Activated naive CD8-positive, alpha-beta T cell treated with anti-CD3 and anti-CD28 coated beads, Interleukin-2, amount 50 U/mL, for 24 hours (primary cell): ENCODE measurements at places on chromosomes 5 and 9.

GRCh38 chr5:119389288-119390030 lies 33.6 kb downstream of the TNFAIP8 start:
- H3K36me3 ChIP-seq, result peaks cover 72% of the 10 kb centered on the region
- peak overlapping the region; percentile 7 for H3K4me3 ChIP-seq
- H3K27ac ChIP-seq, result peak overlapping the region; percentile 89
- peaks cover 96% of the 10 kb centered on the region for H3K4me1 ChIP-seq
- no peaks in the 10 kb centered on the region for H3K27me3 ChIP-seq
- DNase-seq, result no peak

GRCh38 chr5:149166591-149167100 lies 25.4 kb downstream of the ABLIM3 start:
- H3K27me3 ChIP-seq, result peaks cover 12% of the 10 kb centered on the region
- H3K36me3 ChIP-seq, result no peaks in the 10 kb centered on the region
- DNase-seq, result no peak
- H3K4me3 ChIP-seq, result no peak overlapping the region

GRCh38 chr5:54556141-54556540 lies 38.6 kb downstream of the SNX18 start:
- no peak overlapping the region for H3K27ac ChIP-seq
- no peak for DNase-seq
- no peaks in the 10 kb centered on the region for H3K27me3 ChIP-seq
- no peak overlapping the region for H3K4me3 ChIP-seq

GRCh38 chr5:170773024-170773985 lies 10.2 kb upstream of the GABRP start:
- no peak overlapping the region for H3K27ac ChIP-seq
- no peak for DNase-seq
- no peaks in the 10 kb centered on the region for H3K36me3 ChIP-seq
- H3K27me3 ChIP-seq, result no peaks in the 10 kb centered on the region
- no peaks in the 10 kb centered on the region for H3K4me1 ChIP-seq
- H3K4me3 ChIP-seq, result no peak overlapping the region

DNA sequence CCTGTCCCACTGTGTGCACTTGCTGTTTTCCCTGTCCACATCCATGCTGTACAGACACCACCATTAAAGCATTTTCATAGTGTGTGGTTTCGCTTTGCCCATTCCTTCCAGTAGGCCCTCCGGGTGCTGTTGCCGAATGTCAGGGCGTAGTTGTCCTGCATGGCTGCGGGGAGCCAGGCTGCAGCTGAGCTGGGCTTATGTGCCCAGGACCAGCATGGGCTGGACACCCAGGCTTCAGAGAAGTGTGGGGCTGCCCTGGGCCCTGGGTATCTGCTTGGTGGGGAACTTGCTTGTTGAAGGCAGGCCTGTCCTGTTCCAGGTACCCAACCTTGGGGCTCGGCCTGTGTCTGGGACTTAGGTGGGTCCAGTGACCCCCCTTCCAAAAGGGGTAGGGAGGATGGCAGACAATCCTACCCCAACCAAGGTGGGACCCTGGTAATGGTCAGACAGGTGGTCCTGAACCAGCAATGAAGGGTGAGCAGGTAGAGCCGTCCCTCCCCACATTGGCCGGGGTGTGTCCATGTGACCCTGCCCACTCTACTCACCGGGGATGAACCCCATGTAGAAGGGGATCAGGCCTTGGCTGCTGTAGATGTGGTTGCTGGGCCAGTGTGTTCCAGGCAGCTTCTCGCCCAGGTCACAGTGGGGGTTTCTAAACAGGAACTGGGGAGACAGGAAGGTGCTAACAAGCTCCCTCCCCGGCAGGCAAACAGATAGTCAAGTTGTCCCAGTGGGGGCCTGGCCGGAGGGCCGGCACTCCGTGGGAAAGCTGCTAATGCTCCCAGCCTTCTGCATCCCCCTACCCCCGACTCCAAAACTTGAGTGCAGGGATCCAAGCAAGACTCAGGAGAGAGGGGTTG lies 2.8 kb downstream of the TUBB4B start:
- peaks cover 26% of the 10 kb centered on the region for H3K4me1 ChIP-seq
- H3K4me3 ChIP-seq, result peak overlapping the region; percentile 83
- DNase-seq, result peak; percentile 12
- no peak overlapping the region for H3K27ac ChIP-seq

GRCh38 chr5:157877821-157878220 lies 18.9 kb upstream of the CLINT1 start:
- no peaks in the 10 kb centered on the region for H3K4me1 ChIP-seq
- H3K36me3 ChIP-seq, result no peaks in the 10 kb centered on the region
- DNase-seq, result no peak
- no peak overlapping the region for H3K4me3 ChIP-seq
- no peaks in the 10 kb centered on the region for H3K27me3 ChIP-seq
- H3K27ac ChIP-seq, result no peak overlapping the region

- H3K36me3 ChIP-seq, result no peaks in the 10 kb centered on the region
These were observed 2.9 kb upstream of the C7 start for GRCh38 chr5:40906351-40906751.

GRCh38 chr5:6719417-6719816 lies 6.2 kb downstream of the TENT4A start:
- DNase-seq, result no peak
- H3K4me3 ChIP-seq, result no peak overlapping the region
- peaks cover 54% of the 10 kb centered on the region for H3K36me3 ChIP-seq
- H3K27me3 ChIP-seq, result no peaks in the 10 kb centered on the region
- peaks cover 83% of the 10 kb centered on the region for H3K4me1 ChIP-seq
- no peak overlapping the region for H3K27ac ChIP-seq

DNA sequence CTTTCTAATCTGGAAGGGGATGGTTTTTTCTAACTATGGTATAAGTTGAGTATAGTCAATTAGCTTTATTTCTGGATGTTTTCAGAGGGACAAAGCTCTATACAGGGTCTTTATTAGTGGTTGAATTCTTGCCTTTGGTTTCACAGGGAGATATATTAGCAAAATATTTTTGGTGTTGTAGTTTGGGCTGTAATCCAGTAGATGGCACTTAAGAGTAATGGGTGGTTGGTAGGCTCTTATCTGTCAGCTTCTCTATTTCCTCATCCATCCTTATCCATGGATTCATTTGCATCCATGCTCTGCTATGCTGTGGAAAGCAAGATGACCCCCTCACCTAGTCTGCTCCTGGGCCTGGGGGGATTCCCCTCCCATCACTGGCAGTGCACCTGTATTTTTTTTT lies 363.6 kb upstream of the CYLC2 start:
- no peaks in the 10 kb centered on the region for H3K4me1 ChIP-seq
- H3K36me3 ChIP-seq, result no peaks in the 10 kb centered on the region
- H3K27ac ChIP-seq, result no peak overlapping the region
- H3K4me3 ChIP-seq, result no peak overlapping the region
- DNase-seq, result no peak

GRCh38 chr9:2966565-2967300 lies 122.8 kb upstream of the PUM3 start:
- no peaks in the 10 kb centered on the region for H3K4me1 ChIP-seq
- no peak overlapping the region for H3K27ac ChIP-seq
- H3K27me3 ChIP-seq, result peaks cover 6% of the 10 kb centered on the region
- H3K36me3 ChIP-seq, result no peaks in the 10 kb centered on the region

GRCh38 chr5:146623666-146624065 lies 107.7 kb upstream of the GPR151 start:
- H3K4me1 ChIP-seq, result no peaks in the 10 kb centered on the region
- DNase-seq, result no peak
- H3K27me3 ChIP-seq, result no peaks in the 10 kb centered on the region
- H3K27ac ChIP-seq, result no peak overlapping the region

DNA sequence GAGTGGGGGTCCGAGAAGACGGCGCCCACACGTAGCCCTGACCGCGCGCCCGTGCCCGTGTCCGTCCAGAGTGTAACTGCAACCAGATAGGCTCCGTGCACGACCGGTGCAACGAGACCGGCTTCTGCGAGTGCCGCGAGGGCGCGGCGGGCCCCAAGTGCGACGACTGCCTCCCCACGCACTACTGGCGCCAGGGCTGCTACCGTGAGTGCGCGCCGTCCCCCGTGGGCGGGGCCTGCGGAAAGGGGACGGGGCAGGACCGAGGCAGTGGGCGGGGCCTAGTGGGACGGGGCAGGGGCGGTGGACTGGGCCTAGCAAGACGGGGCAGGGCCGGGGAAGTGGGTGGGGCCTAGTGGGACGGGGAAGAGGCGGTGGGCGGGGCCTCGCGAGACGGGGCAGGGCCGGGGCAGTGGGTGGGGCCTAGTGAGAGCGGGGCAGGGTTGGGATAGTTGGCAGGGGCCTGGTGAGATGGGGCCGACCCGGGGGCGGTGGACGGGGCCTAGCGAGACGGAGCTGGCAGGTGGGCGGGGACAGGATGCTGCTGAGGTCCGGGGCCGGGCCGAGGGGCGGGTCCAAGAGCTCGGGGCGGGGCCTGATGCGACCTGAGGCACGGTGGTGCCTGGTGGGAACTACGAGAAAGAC lies 79.1 kb downstream of the NTNG2 start:
- H3K36me3 ChIP-seq, result no peaks in the 10 kb centered on the region
- peak overlapping the region; percentile 88 for H3K4me3 ChIP-seq
- peak overlapping the region; percentile 71 for H3K27ac ChIP-seq
- peaks cover 9% of the 10 kb centered on the region for H3K4me1 ChIP-seq
- peak; percentile 99 for DNase-seq
- peaks cover 13% of the 10 kb centered on the region for H3K27me3 ChIP-seq

DNA sequence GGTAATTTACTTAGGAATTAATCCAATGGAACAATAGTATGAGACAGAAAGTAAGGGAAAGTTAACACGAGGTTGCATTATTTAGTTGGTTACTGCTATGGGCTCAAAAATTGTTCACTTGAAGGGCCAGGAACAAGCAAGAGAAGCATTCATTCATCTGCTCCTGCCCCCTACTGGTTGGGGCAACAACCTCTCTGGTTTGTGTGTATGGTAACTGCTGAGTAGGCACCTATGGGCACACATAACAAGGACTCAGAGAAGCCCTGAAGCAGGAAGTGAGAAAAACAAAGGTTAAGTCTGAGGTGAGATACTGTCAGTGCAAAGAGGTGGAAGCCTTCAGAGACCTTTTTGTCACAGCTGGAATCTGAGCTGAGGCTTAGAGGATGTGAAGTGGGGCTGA lies 34.4 kb upstream of the RANBP6 start:
- no peak overlapping the region for H3K27ac ChIP-seq
- peaks cover 5% of the 10 kb centered on the region for H3K4me1 ChIP-seq
- H3K36me3 ChIP-seq, result no peaks in the 10 kb centered on the region
- DNase-seq, result peak; percentile 25

DNA sequence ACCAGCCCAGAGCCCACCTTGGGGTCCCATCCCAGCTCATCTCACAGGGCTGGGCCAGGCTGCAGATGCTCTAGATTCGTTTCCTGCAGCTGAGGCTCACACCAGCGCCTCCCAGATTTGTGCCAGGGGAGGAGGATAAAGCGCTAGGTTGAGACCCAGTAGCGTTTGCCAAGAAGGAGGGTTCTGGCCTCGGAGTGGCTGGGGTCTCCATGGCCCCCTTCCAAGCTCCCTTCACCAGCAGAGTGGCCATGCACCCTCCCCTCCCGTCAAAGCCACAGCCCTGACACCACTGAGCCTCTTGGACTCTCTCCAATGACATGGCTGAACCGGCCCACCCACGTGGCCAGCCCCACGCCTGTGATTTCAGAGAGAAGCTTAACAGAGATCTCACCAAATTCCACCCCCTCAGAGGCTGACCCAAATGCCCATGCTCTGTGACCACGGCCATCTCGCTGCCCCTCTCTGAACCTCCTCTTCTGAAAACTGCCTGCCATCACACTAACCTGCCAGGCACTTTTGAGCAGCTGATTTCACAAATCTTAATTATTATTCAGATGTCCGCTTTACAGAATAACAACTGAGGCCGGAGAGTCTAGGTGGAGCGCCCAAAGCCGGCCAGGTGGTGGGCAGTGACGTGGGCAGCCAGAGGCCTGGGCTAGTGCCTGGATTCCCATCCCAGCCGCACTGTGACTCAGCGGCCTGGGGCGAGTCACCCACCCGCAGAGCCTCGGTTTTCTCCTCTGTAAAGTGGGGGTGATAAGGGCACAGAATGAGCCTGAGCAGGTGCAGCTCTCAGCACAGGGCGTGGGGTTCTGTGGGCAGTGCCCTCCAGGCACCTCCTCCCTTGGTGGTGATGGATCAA lies 155.7 kb downstream of the C9orf50 start:
- H3K27ac ChIP-seq, result peak overlapping the region; percentile 30
- H3K36me3 ChIP-seq, result no peaks in the 10 kb centered on the region
- DNase-seq, result peak; percentile 32
- H3K4me1 ChIP-seq, result peaks cover 33% of the 10 kb centered on the region
- no peaks in the 10 kb centered on the region for H3K27me3 ChIP-seq

GRCh38 chr5:82314964-82315758 lies 37.0 kb upstream of the RPS23 start:
- H3K36me3 ChIP-seq, result peaks cover 1% of the 10 kb centered on the region
- no peak overlapping the region for H3K27ac ChIP-seq

- no peaks in the 10 kb centered on the region for H3K27me3 ChIP-seq
- no peak overlapping the region for H3K4me3 ChIP-seq
- no peak overlapping the region for H3K27ac ChIP-seq
- no peak for DNase-seq
These were observed 189.6 kb upstream of the NREP start for GRCh38 chr5:111946556-111946955.

- H3K36me3 ChIP-seq, result no peaks in the 10 kb centered on the region
- DNase-seq, result no peak
- H3K27me3 ChIP-seq, result peaks cover 5% of the 10 kb centered on the region
- H3K4me1 ChIP-seq, result peaks cover 4% of the 10 kb centered on the region
- no peak overlapping the region for H3K4me3 ChIP-seq
These were observed 217.9 kb downstream of the ENC1 start for GRCh38 chr5:74422671-74423070.

DNA sequence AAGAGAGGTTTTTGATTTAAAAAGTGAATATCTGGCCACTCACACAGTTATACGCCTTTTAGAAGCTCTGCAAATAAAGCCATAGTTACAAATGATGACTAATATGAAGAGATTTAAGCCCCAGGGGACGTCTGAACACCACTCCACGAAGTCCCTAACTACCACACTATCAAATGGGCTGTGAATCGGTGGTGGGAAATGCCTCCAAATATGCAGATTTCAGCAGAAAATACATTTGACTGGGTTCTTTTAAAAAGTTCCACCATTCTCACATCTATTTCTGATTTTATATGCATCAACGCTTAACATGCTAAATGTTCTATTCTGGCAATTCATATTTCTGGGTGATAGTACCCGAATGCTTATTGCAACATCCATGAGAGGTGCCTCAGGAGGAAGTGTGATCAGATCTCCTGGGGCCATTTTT lies 22.5 kb downstream of the TICAM2 start:
- no peak overlapping the region for H3K27ac ChIP-seq
- no peak for DNase-seq
- H3K27me3 ChIP-seq, result no peaks in the 10 kb centered on the region
- peaks cover 2% of the 10 kb centered on the region for H3K36me3 ChIP-seq

- no peak for DNase-seq
- H3K27ac ChIP-seq, result no peak overlapping the region
- H3K27me3 ChIP-seq, result peaks cover 14% of the 10 kb centered on the region
These were observed 80.6 kb upstream of the IRX4 start for GRCh38 chr5:1963358-1963757.
